ENCODE measurements at places on chromosomes 7 and 10. TPM values are rescaled to one million over a fixed set of nuclear protein-coding genes. Genes with fewer than 3 reads are reported as not detected.

- DNase-seq: no peak
Observed at GRCh38 chr10:59611048-59611447, 98.6 kb downstream of the SLC16A9 start.

DNA sequence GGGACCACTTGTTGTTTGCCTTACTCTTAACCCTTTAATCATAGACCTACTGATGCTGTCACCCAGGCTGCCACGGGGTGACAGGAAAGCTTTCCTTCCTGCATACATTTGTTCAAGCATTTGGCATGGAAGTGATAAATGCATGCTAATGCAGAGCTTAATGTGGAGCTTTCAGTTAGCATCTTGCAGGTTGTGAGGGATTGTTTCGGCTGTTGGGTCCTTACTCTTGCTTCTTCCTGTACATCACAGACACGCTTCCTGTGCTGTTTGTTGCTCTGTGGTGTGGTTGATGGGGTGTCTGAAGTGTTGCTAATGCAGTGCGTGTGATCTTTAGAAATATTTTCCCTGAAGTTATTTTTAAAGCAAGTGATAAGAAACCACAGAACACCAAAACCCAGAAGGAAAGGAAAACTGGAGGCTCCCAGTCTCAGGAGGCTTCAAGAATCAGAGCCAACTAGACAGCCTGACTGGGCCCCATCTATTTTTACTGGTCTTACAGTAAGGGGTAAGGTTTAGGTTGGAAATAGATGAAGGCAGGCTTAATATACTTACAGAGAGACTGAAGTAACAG, 143.1 kb downstream of the CHN2 start:
- no peak for DNase-seq

DNA sequence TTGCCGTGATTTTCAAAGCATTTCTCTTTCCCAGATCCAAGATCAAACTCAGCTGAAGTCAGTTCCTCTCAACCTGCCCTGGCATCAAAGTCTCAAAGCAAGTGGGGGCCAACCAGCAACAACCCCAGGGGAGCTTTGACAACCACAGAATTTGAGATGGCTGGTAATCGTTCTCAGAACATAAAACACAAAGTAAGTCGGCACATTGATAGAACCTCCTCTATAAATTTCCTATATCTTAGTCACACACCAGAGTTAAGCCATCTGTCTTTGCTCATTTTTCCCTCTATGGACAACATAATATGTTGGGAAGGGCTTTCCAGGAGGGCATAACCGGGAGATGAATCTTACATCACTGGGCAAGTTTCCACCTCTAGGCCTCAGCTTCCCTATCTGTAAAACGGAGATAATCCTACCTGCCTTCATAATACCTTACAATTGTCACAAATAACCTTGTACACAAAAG, 1.2 kb upstream of the DNAJC9 start:
- DNase-seq: no peak

GRCh38 chr10:131928248-131929095, 27.7 kb downstream of the PPP2R2D start:
- no peak for DNase-seq

- no peak for DNase-seq
Observed at GRCh38 chr7:31850066-31850465, 163.1 kb downstream of the PPP1R17 start.

DNA sequence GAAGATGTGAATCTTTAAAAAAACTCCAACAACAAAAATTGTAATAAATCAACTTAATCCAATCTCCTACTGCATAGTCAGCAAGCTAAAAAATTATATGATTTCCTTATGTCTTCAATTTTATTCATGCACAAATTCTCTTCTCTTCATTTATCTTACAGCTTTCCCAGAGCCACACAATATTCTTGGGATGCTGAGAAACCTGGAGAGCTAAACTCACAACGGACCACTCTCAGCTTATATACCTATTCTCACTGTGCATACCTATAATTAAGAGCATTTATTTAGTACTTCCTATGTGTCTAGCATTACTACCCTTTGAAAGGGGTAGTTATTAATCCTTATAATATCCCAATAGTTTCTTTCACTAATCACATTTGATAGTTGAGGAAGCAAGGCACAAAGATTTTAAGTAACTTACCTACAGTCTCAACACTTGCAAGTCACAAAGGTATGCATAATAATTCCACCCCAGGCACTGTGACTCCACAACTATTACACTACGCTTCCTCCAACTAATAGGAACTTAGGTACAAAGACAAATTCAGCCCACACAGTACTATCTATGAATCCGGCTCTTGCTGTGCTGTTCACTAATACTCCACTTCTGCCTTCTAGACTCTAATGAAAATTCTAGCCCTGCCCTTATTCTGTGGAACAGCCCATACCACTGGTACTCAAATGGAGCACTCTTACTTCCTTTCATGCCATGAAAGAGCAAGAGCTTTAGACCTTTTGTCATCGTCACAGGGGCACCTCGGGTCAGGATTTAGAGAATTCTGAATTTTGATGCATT, 5.1 kb downstream of the CCDC71L start:
- DNase-seq: no peak

DNA sequence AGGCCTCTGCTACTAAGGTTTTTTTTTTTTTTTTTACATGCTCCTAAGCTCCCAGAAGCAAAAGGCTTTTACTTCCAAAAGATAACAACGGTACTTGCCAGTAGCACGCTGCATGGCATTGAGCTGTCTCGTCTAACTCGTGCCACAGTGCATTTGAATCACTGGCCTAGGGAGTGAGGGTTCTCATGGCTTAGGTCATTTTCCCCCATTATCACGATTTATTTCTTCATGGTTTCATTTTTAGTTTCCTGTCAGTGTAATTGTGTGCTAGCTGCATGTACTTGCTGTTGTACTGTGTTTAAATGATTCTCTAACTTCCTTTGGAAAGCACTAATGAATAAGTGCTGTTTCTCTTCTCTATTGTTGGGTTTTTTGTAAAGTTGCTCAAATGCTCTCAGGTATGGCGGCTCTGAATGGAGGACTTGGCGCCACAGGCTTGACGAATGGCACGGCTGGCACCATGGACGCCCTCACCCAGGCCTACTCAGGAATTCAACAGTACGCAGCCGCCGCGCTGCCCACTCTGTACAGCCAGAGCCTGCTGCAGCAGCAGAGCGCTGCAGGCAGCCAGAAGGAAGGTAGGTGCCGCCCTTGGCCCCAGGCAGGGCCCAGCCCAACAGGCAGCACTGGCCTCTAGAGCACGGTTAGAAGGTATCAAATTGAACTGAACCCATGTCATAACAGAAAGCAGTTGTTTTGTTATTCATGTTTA, 290.5 kb downstream of the USP6NL start:
- DNase-seq: no peak

ASZ1 gene
- 6.1 TPM for total RNA-seq

PHKG1 gene
- total RNA-seq: 2.4 TPM

ANK3 gene
- 46.0 TPM for total RNA-seq

DENND2A gene
- total RNA-seq: 4.0 TPM

Data from prostate gland (tissue), 2 donors.